ENCODE measurements at places on chromosomes 2 and 18.
A peak's percentile ranks its signal among the peaks of the same experiment; 100 is the strongest.

GRCh38 chr2:145025382-145025781 is 505.5 kb upstream of the ZEB2 start:
- DNase-seq = no peak

- DNase-seq = no peak
These were observed 12.8 kb downstream of the SESTD1 start for GRCh38 chr2:179251870-179252269.

GRCh38 chr2:15973481-15974401 is 33.4 kb downstream of the MYCN start:
- DNase-seq = no peak

- DNase-seq = no peak
These were observed 188.9 kb upstream of the FAM98A start for GRCh38 chr2:33788044-33788443.

- DNase-seq = no peak
These were observed 121.2 kb downstream of the LYPD6 start for GRCh38 chr2:149451417-149452165.

DNA sequence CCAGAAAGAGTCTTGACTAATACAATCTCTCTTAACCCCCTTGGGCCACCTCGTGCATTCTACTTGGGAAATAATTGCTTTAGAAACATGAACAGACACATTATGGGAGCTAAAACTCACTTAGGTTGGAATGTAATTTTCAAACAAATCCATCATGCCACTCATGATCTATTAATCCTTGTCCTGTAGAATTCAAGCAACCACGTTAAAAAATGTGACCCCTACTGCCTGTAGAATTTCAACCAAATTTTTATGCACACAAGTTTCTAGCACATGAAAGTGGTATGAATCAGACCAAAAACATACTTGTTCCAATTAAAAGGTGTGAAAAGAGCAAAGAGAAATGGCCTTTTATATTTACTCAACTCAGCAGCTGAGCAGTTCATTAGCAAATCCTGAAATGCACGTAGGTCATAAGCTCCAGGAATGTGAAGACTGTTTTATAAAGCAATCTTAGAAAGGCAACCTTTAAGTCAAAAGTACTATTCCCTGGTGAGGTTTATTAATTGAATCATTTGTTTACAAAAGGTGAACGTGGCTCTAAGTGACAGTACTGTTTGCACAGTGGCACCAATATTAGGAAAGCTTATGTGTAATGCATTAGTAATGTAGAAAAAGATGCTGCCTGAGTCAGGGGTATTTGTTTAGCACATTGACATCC is 459.4 kb upstream of the UBE2E3 start:
- no peak for DNase-seq

DNA sequence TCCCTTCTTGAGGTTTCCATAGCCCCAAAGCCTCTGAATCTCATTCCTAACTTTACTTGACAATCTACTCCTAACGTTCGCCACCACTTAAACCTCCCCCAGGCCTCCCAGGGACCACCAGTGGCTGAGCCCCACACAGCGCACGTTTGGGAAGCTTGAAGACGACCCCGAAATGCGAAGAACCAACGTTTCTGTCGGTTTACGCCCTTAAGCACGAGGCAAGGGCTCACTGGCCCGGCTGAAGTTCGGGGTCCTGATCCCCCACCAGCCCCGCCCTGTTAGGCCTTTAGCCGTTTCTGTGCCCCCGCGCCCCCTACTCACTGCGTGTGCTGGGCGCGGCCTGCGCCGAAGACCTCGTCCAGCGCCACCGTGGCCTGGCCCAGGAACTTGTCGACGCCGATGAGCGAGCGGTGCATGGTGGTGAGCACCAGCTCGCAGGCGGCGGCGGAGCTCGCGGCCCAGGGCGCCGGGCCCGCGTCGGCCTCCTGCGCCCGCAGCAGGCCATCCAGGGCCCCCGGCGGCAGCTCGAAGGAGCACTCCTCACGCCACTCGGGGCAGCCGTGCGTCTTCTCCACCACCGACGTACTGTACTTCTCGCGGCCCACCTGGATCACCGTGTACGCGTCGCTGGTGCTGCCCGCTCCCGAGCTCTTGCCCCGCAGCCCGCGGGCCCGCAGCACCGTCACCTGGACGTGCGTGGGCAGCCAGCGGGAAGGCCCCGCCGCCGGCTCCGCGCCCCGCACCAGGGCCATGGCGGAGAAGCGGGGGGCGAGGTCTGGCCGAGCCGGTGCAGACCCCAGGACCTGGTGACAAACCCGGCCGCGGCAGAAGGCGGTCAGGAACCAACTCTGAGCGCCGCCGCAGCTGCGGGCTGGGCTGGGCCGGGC is 479 bp downstream of the RAB11FIP5 start:
- DNase-seq = peak; percentile 78

DNA sequence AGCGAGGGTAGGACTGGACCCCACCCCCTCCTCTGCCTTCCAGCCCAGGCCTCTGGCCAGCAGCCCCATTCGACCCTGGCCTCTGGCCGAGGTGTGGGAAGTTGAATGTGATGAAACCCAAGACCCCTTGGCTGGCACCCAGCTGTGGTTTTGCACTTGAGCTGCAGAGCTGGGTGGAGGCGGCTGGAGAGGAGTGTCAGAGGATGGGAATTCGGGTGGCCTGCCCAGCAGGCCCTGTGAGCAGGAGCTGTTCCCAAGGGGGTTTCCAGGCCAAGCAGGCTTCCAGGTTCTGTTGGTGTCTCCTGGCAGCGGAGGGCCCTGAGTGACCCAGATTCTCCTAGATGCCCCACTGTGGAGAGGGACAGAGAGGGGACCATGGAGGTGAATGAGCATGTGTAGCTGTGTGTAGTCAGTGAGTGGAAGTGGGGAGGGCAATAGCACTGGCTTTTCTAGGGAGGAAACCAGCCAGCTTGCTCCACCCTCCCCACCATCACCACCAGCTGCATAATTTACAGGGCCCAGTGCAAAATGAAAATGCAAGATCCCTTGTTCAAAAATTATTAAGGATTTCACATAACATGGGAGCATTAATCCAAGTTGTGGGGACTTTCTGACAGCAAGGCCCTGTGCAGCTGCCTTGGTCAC is 172.2 kb upstream of the HAAO start:
- DNase-seq = no peak

DNA sequence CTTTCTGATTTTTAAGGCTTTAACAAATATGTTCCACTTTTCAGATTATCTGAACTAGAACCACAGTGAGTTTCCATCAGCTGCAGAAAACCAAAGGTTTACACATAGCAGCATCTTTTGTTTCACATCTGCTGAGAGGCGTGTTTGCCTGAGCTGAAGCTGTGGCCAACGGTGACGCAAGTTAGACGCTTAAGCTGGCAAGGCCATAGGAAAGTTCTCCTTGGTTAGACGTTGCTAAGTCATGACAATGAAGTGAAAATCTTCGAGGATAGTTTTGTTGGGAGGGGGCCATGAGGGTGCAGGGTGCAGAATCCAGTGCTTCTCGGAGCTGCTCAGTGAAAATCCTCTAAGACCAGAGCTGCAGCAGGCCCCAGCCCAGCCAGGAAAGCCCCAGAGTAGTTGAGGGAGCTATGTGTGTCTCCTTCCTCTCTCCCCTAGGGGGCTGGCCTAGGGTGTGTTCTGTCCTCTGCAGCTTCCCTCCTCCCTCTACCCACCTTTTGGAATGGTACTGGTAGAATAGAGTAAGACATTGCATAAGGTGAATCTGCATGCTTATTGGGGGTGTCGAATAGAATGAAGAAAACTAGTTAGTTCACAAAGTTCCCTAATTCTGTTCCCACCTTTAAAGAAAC is 105.4 kb downstream of the FHOD3 start:
- DNase-seq = no peak

DNA sequence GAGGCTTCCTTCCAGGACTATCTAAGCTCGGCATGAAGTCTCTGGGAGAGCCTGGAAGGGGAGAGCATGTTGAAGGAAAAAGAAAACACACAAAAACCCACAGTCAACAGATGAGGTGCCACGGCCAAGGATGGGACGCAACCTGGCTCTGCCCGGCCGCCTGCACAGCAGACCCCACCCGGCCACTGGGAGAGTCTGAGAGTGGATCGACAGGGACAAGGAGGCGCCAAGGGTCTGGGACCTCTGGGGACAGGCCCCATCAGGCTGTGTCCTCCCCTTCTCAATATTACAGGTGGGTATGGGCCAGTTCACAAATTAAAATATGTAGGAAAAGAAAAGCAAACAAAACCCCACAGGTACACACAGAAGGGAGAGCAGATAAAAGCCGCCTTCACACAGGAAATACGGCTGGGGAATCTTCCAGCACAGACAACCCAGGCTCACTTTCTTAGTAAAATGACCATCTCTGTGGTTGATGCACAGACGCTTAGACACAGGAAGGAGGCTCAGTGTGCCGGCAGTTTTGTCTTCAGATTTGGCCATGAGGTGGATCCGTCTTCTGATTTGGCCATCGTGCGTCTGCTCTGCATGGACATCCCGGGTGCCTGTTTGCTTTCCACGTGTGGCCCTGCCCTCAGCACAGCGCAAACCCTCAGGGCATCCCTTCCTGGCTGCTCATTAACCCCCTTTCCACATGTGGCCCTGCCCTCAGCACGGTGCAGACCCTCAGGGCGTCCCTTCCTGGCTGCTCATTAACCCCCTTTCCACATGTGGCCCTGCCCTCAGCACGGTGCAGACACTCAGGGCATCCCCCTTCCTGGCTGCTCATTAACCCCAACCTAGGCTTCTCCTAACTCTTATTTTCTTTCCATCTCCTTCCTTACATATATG is 138.4 kb downstream of the EIPR1 start:
- DNase-seq = peak; percentile 77

GRCh38 chr2:223887127-223887526 is 49.7 kb upstream of the AP1S3 start:
- no peak for DNase-seq

DNA sequence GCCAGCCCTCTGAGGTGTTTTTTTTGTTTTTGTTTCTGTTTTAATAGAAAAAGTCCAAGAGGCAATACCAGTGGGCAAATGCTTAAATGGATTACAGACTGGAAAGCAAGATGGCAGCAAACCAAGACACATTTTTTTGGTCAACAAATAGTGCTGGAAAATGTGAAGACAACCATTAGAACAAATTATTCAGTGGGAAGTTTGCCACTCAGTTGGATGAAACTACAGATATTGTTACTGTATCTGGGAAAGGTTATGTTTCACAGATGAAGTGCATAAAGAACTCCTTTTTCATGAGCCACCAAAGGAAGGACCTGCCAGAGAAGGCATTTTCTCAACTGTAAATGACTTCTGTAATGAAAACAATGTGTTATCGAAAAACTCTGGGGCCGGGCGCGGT is 93.0 kb upstream of the ODC1 start:
- DNase-seq = no peak

GRCh38 chr2:84704505-84705244 is 176.2 kb downstream of the TRABD2A start:
- no peak for DNase-seq

DNA sequence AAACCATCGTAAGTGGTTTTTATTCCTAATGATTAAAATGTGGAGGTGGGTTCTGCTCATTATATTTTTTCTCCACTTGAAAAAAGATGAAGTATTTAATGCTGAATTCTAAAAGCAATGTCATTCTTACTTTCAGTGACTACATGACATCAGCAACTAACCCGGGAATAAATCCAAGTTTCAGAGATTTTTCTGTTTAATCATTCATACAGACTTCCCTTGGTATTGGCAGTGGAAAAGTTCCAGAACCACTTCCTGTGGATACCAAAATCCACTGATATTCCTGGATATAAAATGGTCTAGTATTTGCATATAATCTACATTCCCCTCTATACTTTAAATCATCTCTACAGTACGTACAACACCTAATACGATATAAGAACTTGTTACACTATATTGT is 128.6 kb downstream of the ZNF532 start:
- no peak for DNase-seq

DNA sequence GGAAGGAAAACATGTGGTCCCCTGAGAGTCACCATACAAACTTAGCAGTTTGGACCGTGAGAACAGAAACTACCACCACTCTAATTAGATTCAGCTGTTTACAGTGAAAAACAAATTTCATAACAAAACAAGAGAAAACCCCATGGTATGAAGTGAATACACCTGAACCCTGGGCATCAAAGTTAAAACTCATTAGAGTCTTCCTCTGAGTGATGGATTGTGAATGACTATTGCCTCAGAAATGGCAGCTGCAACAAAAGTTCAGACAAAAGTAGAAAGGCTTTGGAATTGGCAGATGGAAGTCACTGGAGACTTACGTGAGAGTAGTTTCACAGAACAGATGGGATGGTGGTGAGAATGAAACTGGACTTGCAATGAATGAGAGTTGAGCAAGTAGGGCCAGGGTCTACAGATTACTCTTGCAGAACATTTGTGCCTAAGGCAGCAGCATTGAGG is 98.0 kb downstream of the AAK1 start:
- no peak for DNase-seq

DNA sequence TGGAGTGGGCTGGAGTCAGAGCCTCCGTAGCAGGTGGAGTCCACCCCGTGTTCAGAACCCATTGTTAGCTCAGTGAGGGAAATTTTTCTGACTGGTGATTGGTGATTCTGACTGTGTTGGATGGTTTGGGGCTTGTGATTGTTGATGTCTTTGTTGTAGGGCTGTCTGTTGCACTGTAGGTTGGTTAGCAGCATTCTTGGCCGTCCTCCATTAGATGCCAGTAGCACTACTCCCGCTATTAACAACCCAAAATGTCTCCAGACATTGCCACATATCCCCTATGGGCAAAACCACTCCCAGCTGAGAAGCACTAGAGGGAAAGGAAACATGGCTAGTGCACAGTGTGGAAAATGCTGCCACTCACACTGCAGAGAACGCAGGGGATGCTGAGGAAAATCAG is 51.7 kb downstream of the ARMC9 start:
- no peak for DNase-seq

DNA sequence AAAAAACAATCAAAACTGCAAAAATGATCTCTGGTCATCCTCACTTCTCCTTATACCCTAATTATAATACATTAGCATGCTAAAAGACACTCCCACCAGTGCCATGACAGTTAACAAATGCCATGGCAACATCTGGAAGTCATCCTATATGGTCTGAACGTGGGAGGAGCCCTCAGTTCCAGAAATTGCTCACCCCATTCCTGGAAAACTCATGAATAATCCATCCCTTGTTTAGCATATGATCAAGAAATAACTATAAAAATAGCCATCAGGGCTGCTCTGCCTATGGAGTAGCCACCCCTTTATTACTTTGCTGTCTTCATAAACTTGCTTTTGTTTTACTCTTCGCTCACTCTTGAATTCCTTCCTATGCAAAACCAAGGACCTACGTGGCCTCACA is 5.7 kb upstream of the C2orf80 start:
- DNase-seq = no peak

GRCh38 chr2:25159949-25160348 is 8.4 kb downstream of the POMC start:
- no peak for DNase-seq

GRCh38 chr18:56615738-56616520 is 22.5 kb downstream of the TXNL1 start:
- no peak for DNase-seq

- DNase-seq = no peak
These were observed 174.7 kb upstream of the SIX3 start for GRCh38 chr2:44766777-44767176.

- DNase-seq = no peak
These were observed 134.0 kb downstream of the CTIF start for GRCh38 chr18:48672671-48673340.

- no peak for DNase-seq
These were observed 51.0 kb downstream of the PKDCC start for GRCh38 chr2:42098571-42099437.

Data from activated CD4-positive, alpha-beta T cell treated with anti-CD3 and anti-CD28 coated beads, Interleukin-2, amount 10 ng/mL, durations not matched to agents 24 days and 14 days (primary cell).